ENCODE measurements at places on chromosomes 5 and 9. TPM values are rescaled to one million over a fixed set of nuclear protein-coding genes. Genes with fewer than 3 reads are reported as not detected.

- no peak for DNase-seq
- H3K27me3 ChIP-seq, result no peaks in the 10 kb centered on the region
- H3K4me1 ChIP-seq, result no peaks in the 10 kb centered on the region
- no peak overlapping the region for H3K4me3 ChIP-seq
- H3K36me3 ChIP-seq, result no peaks in the 10 kb centered on the region
- no peak overlapping the region for H3K27ac ChIP-seq
These were observed 481.6 kb downstream of the SPATA31A7 start for GRCh38 chr9:61671276-61671973.

- no peak overlapping the region for H3K4me3 ChIP-seq
- H3K27ac ChIP-seq, result no peak overlapping the region
- no peak for DNase-seq
- H3K27me3 ChIP-seq, result peaks cover 5% of the 10 kb centered on the region
- H3K4me1 ChIP-seq, result no peaks in the 10 kb centered on the region
These were observed 6.1 kb downstream of the IL12B start for GRCh38 chr5:159324102-159324755.

Gene GFI1B
- total RNA-seq, result 0.33 TPM

DNA sequence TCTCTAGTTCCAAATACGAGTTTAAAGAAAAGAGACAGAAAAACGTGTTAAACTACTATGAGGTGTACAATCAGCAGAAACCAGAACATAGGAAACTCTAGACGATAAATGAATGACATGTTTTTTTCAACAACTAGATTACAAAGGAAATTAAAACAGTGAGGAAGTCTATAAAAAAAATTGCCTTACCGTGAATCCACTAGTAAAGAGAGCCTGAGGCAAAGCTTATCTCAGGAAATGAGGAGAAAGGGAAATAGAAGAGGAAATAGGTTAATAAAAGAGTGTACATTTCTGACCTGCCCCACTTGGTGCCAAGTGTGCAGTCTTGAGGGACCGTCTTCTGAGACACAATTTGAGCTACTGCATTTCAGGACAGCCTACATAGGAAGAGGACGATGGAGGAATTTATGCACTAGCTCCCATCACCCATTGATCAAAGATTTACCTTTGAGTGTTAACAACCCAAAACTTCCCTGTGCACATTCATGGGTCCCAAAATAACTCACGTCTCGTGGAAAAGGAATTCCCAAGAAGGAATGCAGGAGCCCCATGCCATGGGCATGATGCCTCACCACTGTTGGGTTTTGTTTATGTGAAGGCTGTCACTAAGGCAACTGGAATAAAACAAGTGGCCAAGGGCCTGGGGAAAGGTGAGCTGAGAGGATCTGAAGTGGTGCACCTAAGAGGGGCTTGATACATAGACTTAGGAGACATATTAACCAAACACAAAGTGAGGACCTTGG lies 53.6 kb upstream of the SLC1A3 start:
- peak overlapping the region; percentile 29 for H3K27ac ChIP-seq
- no peaks in the 10 kb centered on the region for H3K36me3 ChIP-seq
- no peak for DNase-seq
- no peaks in the 10 kb centered on the region for H3K27me3 ChIP-seq
- no peaks in the 10 kb centered on the region for H3K4me1 ChIP-seq

GRCh38 chr9:79259858-79260257 lies 311.9 kb upstream of the TLE4 start:
- H3K4me1 ChIP-seq, result no peaks in the 10 kb centered on the region
- H3K27ac ChIP-seq, result no peak overlapping the region
- H3K4me3 ChIP-seq, result no peak overlapping the region
- no peaks in the 10 kb centered on the region for H3K36me3 ChIP-seq

- no peaks in the 10 kb centered on the region for H3K27me3 ChIP-seq
- H3K4me3 ChIP-seq, result no peak overlapping the region
- no peaks in the 10 kb centered on the region for H3K4me1 ChIP-seq
- DNase-seq, result no peak
- H3K36me3 ChIP-seq, result no peaks in the 10 kb centered on the region
These were observed 160.9 kb downstream of the FOCAD start for GRCh38 chr9:20844916-20845315.

DNA sequence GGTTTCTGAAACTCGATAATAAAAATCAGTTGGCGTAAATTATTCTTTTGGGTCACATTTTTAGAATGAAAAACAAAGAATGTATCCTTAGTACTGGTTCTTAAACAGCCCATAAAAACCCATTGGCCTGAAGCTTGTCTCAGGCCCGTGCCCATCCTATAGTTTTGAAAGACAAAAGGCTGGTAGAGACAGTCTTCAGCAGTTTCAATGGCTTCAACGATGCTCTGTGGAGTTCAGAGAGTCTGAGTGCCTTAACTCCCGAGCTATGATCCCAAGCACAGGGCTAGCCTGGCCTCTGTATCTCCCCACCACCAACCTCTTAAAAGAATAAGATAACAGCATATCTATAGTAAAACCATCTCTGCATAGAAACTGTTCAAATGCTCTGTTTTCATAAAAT lies 595.0 kb downstream of the CDH12 start:
- no peak overlapping the region for H3K27ac ChIP-seq
- DNase-seq, result no peak
- no peaks in the 10 kb centered on the region for H3K27me3 ChIP-seq
- no peak overlapping the region for H3K4me3 ChIP-seq

- no peak overlapping the region for H3K4me3 ChIP-seq
- H3K27me3 ChIP-seq, result no peaks in the 10 kb centered on the region
- no peaks in the 10 kb centered on the region for H3K4me1 ChIP-seq
- no peak for DNase-seq
- no peak overlapping the region for H3K27ac ChIP-seq
- no peaks in the 10 kb centered on the region for H3K36me3 ChIP-seq
These were observed 751.2 kb upstream of the ZNF608 start for GRCh38 chr5:125497651-125498050.

GRCh38 chr9:101398930-101399642 lies 435 bp downstream of the ZNF189 start:
- no peak for DNase-seq
- H3K4me3 ChIP-seq, result peak overlapping the region; percentile 77
- peaks cover 40% of the 10 kb centered on the region for H3K36me3 ChIP-seq
- H3K4me1 ChIP-seq, result peaks cover 62% of the 10 kb centered on the region
- peak overlapping the region; percentile 96 for H3K27ac ChIP-seq
- H3K27me3 ChIP-seq, result no peaks in the 10 kb centered on the region

GRCh38 chr5:73909474-73909873 lies 283.5 kb downstream of the ARHGEF28 start:
- no peaks in the 10 kb centered on the region for H3K4me1 ChIP-seq
- H3K27ac ChIP-seq, result no peak overlapping the region
- DNase-seq, result no peak

Gene ZNF367
- total RNA-seq, result 3.9 TPM

GRCh38 chr9:130858739-130859705 lies 24.0 kb downstream of the ABL1 start:
- no peaks in the 10 kb centered on the region for H3K27me3 ChIP-seq
- no peak overlapping the region for H3K4me3 ChIP-seq
- peaks cover 65% of the 10 kb centered on the region for H3K4me1 ChIP-seq
- peaks cover 13% of the 10 kb centered on the region for H3K36me3 ChIP-seq
- H3K27ac ChIP-seq, result peak overlapping the region; percentile 35

DNA sequence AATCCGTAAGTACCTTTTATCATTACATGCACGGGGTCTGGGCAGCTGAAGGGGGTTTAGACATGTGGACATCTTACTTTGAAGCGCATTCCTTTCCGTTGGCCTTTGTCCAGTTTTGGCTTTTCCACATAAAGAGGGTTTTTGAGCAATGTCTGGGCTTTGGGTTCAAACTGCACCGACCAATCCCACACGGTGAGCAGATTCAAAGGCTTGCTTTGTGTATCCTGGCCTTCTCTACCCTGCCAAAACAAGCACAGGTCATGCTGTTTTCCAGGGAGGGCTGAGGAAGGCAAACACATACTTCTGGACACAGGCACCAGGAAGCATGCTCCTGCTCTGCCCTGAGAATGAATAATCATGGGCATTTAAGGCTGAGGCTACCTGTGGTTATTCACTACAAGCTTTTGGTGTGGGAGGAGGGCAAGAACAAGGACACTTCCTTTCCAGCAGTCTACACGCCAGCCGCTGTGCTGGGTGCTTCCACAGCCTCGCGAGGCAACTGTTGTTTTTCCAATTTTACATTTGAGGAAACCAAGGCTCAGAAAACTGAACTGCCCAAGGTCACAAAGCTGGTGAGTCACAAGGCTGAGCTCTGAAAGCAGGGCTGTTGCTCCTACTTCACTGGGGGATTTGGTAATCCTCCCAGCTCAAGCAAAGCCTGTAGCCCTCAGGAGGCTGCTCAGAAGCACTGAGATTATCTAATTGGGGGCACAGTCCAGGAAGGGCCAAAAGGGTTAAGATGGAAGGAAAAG lies 59.8 kb upstream of the GOLPH3 start:
- H3K4me1 ChIP-seq, result peaks cover 15% of the 10 kb centered on the region
- no peak overlapping the region for H3K27ac ChIP-seq
- no peak for DNase-seq
- H3K27me3 ChIP-seq, result no peaks in the 10 kb centered on the region
- no peaks in the 10 kb centered on the region for H3K36me3 ChIP-seq

DNA sequence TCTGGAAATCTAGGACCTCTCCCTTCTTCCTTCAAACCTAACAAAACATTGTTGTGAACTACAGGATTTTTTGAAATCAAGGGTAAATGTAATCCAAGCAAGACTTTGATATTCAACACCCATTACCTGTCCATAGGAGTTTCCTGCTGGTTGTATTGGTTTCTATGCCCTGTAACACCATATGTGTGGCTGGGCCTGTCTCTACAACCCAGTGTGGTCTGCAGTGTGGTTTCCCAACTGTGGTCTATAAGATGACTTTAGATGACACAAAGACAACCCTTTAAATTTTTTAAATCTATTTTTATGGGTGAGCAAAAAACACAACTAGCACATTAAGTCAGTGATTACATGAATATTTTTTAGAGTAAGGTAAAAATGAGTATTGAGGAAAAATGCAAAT lies 93.1 kb downstream of the SMIM15 start:
- no peak overlapping the region for H3K27ac ChIP-seq
- H3K4me1 ChIP-seq, result no peaks in the 10 kb centered on the region
- H3K36me3 ChIP-seq, result no peaks in the 10 kb centered on the region

- no peaks in the 10 kb centered on the region for H3K27me3 ChIP-seq
- H3K4me1 ChIP-seq, result no peaks in the 10 kb centered on the region
- no peak for DNase-seq
- H3K4me3 ChIP-seq, result no peak overlapping the region
These were observed 409.2 kb downstream of the CETN3 start for GRCh38 chr5:90000351-90000750.

Gene SPINK7
- not detected for total RNA-seq

Gene PTGER4
- 12.3 TPM for total RNA-seq

GRCh38 chr9:85425153-85425611 lies 316.6 kb downstream of the AGTPBP1 start:
- no peaks in the 10 kb centered on the region for H3K27me3 ChIP-seq
- H3K4me1 ChIP-seq, result peaks cover 10% of the 10 kb centered on the region
- peak; percentile 41 for DNase-seq
- no peak overlapping the region for H3K27ac ChIP-seq
- H3K4me3 ChIP-seq, result no peak overlapping the region

DNA sequence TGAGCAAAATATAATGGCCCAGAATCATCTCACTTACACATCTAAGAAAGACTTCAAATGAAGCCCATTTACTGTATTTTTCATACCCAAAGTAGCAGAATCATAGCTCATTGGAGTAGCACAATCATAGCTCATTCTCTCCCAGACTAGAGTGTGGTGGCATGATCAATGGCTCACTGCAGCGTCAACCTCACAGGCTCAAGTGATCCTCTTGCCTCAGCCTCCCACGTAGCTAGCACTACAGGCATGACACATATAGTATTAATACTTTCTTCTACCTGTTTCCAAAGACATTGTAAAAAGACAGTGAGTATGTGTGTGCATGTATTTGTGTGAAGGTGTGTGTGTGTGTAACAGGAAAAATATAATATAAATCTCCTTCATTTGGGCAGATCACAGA lies 1247.9 kb upstream of the ACO1 start:
- no peak for DNase-seq
- no peak overlapping the region for H3K27ac ChIP-seq
- H3K36me3 ChIP-seq, result no peaks in the 10 kb centered on the region
- no peaks in the 10 kb centered on the region for H3K4me1 ChIP-seq
- no peaks in the 10 kb centered on the region for H3K27me3 ChIP-seq
